Activated T-cell treated with anti-CD3 and anti-CD28 coated beads, Interleukin-2, amount 50 U/mL, for 48 hours (primary cell): ENCODE measurements at places on chromosomes 16 and 17.

DNA sequence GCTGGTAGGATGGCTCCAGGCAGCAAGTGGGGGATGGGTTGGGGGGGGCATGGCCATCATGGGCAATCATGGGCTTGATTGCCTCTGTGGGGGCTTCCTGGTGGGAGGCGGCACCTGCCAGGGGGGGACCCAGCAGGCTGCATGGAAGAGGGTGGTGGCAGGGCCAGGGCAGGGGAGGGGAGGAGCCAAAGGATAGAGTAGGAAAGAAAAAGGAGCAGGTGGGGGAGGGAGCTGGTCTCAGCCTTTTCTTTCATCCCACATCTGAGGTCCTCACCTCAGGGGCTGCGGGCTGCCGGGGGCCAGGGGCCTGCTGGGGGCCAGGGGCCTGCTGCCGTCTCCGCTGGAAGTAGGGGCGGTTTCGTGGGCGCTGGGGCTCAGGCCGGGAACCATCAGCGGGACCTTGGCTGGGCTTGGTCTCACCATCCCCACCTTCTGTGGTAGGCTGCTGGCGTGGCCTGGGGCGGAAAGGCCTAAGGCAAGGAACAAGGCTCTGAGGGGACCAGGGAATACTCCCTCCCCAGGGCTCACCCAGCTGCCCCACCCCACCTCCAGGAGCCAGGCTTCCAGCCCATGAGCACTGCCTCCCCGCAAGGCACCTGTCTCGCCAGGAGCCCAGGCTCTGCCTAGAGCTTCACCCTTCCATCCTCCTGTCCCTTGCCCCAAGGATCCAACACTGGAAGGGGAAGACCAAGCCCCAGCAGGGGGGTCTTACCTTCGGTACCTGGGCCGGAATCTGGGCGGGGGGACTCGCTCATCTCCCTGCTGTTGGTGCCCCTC is 5.0 kb downstream of the YBX2 start:
- no peak for DNase-seq

DNA sequence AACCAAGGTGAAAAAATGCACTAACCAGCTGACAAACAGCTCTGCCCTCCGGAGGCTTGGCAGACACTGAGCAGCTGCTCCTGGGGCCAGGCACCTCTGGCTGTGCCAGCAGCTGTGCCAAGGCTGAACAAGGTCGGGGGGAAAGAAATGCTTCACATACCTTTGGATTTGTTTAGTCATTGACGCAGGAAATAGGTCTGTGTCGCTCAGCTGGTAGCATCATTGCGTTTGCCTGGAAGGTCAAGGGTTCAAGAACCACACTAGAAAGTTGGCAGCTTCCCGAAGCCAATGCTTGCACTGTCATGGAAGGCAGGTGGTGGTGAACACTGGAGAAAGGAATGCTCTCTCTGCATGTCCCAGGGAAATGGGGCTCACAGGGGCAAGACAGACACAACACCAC is 63.5 kb downstream of the PCTP start:
- DNase-seq, result no peak

DNA sequence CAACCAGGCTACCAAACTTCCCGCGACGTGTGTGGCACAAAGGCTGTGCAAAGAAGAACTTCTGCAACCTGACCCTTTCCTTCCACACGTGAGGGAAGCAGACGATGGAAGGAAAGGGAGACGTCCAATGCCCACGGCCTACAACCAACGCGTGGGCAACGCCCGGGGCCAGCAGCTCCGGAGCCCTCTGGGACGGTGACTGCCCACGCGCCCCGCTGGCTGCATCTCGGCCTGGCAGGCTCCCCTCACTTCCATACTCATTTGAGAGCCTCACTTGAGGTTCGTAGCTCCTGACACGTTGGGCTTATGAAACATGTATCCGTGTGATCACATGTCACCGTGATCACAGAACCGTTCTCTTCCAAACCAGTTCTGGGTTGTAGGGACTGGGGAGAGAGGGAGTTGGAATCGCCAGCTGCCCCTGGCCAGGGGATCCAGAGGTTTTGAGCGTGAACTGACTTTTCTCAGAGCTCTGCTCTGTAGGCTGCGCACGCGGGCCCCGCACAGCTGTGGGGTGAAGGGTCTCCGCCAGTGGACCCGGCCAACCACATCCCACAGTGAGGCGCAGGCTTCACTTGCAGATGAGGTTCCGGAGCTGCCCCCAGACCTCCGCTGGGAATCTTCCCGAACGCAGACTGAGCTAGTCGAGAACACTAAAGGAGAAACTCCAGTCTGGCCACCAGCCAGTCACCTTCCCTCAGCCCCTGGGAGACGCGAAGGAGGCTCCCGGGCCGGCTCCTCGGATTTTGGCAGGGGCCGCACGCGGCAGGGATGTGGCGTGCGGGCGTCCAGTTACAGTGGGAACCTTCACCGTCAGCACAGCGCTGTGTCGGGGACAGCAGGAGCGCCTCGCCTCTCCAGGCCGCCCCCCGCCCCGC is 1.0 kb downstream of the LMF1 start:
- DNase-seq, result peak; percentile 43

- no peak for DNase-seq
Observed at GRCh38 chr16:48284772-48285409, 37.6 kb upstream of the ABCC11 start.

DNA sequence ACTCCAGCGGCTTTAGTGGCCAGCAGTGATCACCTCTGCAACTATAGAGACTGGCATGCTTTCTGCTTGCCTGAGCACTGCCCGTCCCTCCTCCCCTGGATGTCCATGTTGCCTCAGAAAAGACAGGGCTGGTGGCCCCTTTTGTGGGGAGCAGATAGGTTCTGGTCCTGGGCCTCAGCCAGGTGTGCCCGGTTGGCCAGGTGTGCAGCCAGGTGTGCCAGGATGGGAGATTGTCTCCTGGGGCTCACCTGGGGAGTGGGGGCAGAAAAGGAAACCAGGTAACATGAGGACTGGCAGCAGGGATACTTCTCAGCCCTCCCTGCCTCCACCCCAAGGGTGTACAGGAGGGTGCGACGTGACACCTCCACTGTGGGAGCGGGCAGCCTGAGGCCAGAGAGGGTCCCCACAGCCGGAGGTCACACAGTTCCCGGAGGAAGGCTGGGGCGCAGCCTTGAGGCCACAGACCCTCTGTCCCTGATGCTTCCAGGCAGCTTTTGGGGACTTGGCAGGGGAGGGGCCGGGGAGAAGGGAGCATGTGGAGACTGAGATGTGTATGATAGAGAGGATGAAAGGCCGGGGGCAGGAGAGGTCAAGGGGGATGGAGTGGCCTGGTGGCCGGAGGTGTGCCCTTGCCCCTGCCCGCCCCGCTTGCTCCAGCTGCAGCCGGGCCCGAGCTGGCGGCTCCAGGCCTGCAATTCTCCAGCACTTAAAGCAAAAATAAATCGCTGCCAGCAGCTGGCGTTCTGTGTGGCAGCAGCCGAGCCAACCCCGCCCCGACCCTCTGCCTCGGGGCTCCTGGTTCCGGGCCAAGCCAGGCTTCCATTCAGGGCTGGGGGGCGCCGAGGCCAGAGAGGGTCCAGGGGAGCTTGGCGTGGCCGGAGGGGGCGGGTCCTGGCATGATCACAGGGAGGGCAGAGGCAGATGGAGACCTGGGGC is 6.7 kb downstream of the KCNJ12 start:
- DNase-seq, result no peak

GRCh38 chr16:58196898-58197313 is 1.0 kb downstream of the CSNK2A2 start:
- DNase-seq, result peak; percentile 22

DNA sequence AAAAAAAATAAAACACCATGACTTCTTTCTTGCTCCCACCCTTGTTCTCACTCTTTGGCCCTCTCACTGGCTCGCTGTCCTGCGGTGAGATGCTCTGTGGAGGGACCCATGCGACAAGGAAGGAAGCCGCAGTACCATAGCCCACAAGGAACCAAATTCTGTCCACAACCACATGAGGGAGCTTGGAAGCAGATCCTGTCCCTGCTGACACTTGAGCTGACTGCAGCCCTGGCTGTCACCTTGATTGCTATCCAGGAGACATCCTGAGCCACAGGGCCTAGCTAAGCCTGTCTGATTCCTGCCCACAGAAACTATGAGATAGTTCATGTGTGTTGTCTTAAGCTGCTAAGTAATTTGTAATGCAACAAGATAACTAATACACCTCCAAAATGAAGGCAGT is 4.8 kb upstream of the MT2A start:
- no peak for DNase-seq

- DNase-seq, result no peak
Observed at GRCh38 chr16:85622683-85623082, 9.6 kb downstream of the GSE1 start.

DNA sequence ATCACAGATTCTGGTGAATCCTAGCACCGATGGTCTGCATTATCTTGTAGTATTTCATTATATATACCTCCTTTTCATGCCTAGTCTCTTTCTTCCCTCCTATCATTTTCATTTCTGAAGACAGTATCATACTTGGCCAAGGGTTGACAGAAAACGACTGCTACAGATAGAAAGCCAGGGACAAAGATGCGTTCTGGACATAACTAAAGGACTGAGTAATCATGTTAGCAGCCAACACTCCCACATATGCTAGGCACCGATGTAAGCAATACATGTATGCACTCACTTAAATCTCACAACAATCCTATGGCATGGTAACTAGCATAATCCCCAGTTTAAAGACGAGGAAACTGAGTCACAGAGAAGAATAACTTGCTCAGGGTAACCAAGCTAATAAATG is 22.9 kb downstream of the RDM1 start:
- DNase-seq, result no peak

DNA sequence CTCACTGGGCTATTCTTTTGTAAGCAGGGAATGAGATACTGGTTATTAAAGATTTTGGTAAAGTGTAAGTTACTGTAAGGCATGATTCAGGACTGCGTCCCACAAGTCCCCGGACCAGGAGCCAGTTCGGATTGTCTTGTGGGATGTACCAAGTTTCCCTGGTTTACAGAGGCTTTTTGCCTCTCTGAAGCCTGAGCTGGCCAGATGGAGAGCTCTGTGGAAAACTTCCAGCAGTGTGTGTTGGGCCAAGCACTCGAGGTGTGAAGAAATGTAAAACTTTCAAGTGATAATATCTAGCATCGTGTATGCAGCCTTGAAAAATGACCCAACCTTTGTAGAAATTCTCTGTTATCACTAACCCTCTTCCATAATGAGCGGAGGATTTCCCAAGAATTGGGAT is 2.4 kb downstream of the EPN2 start:
- no peak for DNase-seq

GRCh38 chr17:76501018-76501826 is at the start of gene RHBDF2:
TSS of gene RHBDF2 (minus strand) at chr17:76501423. CDS start at chr17:76481524, 19,899 bp downstream.
- DNase-seq, result peak; percentile 96

DNA sequence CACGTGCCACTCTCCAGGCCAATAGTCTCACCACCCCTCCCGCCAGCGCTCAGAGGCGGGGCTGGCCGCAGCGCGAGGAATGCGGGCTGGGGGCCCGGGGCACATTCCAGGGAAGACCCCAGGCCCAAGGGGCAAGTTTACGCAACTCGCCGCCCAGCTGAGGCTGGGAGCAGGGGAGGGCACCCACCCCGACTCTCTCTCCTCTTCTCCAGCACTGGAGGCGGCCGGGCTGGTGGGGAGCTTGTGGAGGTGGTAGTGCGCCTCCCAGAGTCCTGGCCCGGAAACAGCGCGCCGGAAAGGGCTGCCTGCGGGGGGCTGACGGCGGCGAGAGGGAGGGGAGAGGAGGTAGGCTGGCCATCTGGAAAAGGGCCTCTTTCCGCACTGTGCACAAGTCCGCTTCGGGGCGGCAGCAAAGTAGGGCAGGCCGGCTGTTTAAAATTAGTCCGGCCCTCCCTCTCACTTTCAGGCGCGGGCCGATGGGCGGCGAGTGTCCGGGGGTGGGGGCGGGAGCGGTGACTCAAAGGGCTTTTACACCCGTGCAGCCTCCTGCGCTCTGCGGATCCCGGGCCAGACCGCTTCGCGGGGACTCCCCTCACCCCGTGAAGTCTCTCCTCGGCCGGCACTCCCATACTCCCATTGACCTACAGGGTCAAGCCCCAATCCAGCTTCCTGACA is 1.1 kb downstream of the FHOD1 start:
- peak; percentile 73 for DNase-seq

DNA sequence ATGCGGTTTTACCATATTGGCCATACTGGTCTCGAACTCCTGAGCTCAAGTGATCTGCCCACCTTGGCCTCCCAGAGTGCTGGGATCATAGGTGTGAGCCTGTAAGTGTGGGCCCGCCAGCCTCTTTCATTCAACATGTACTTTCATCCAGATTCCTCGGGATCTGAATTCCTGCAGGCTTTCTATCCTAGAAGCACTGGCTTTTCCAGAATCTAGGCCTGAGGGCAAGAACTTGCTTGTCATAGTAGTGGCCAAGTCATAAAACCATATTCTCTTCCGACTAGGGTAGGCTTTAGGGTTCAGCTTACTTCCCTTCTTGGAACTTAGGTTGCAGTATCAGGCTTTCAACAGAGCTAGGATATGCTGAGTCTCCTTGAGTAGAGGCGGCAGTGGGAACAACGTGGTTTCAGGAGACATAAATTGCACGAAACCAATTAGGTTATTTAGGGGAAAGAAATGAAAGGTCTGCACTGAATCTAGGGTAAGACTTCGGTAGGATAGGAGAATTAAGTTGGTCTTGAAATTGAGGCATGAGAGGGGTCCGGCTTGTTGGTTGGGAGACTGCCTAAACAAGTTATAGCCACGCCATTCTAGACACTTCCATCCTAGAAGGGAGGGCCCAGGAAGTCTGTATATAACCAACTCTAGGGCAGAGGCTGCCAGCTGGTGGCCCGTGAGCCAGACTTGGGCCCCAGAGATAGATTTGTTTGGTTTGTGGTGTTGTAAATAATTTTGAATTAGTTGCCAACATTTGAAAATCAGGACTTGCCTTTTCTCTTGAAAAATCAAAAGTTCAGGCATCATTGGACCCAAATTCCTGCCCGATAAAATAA is 15.6 kb downstream of the SLC7A6 start:
- no peak for DNase-seq

DNA sequence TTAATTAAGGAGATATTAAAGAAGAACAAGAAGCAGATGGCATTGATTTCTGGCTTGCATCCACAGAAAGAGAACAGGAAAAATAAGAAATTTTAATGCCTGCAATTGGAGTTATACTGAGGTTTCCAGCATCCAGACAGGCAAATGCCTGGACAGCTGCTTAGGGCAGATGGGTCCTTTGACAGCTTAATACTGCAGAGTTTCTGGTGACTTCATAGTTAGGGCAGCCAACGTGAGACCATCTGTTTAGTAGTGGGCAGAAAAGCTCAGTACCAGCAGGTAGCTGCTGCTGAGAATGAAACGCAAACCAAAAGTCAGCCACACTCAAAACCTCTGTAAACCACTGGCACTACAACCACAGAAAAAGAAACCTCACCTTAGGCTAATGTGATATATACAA is 109.8 kb downstream of the CDK5R1 start:
- no peak for DNase-seq

DNA sequence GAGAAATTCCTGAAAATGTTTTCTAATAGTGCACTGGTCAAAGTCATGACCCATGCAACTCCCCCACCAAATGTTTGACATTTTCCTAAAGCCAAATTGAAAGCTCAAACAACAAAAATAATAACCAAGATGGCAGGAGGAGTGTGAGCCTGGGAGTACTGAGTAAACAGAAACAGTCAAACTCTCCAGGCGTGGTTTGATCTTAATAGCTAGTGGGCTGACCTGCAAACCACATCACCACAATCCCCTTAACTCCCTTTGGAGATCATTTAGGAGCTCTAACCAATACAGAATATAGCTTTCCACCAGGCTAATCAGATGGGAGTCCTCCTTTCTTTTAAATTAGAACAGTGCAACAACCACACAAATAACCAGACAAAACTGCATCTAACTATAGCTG is 19.2 kb upstream of the MEIOC start:
- no peak for DNase-seq

GRCh38 chr16:75296606-75297005 is 45.2 kb upstream of the BCAR1 start:
- no peak for DNase-seq

- no peak for DNase-seq
Observed at GRCh38 chr16:25542306-25542705, 149.5 kb upstream of the HS3ST4 start.

GRCh38 chr17:65930140-65930730 is 261.7 kb downstream of the CEP112 start:
- DNase-seq, result no peak
